Heart left ventricle (tissue), 16 donors: ENCODE measurements at places on chromosomes 7 and 10. TPM values are rescaled to one million over a fixed set of nuclear protein-coding genes. Genes with fewer than 3 reads are reported as not detected.

The NUDT13 gene
- total RNA-seq: 3.2 TPM

The AGBL3 gene
- 0.63 TPM for total RNA-seq

The PTF1A gene
- not detected for total RNA-seq

The FAM24B gene
- total RNA-seq: 2.9 TPM

The NKX2-3 gene
- not detected for total RNA-seq

The CTAGE6 gene
- not detected for total RNA-seq

The GPR15LG gene
- not detected for total RNA-seq

The TMEM225B gene
- total RNA-seq: not detected

DNA sequence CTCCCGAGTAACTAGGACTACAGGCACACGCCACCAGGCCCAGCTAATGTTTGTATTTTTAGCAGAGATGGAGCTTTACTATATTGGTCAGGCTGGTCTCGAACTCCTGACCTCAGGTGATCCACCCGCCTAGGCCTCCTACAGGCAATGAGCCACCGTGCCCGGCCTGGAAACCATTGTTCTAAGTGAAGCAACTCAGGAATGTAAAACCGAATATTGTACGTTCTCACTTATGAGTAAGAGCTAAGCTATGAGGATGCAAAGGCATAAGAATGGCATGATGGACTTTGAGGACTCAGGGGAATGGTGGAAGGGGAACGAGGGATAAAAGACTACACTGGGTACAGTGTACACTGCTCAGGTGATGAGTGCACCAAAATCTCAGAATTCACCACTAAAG is 235.1 kb upstream of the AUTS2 start:
- no peak for DNase-seq

- no peak for DNase-seq
These were observed 31.4 kb downstream of the CCDC71L start for GRCh38 chr7:106629516-106629915.

DNA sequence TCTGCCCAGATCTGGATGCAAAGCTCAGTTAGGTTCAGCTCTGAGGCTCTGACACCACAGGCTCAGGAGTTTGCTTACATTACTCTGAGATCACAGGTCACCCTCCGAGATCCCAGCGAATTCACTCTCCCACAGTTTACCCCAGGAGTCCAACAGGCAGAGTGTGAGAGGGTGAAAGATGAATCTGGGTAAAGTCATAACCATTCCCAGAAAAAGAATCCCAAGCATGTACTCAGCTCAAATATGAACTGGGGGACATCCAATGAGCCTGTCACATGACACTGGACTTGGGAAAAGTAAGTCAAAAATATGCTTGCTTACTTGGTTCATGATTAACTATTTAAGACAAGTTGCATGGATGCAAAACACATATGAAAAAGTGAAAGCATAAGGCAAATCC is 110.3 kb upstream of the ARID5B start:
- DNase-seq: no peak

DNA sequence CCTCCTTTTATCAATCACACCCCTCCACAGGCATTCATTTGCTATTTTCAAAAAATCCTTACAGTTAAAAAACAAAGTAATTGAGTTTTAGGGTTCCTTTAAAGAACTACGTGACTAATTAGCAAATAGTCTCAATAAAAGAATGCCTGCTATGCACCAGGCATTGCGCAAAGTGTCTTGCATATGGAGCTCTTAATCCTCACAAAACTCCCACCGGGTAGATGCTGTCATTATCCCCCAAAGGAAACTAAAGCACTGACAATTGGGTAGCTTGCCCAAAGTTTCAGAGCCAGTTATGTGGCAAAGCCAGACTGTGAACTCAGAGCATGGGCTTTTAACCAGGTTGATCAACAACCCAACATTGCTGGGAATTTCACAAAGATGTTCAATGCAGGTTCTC is 305.7 kb downstream of the ELMO1 start:
- DNase-seq: no peak

DNA sequence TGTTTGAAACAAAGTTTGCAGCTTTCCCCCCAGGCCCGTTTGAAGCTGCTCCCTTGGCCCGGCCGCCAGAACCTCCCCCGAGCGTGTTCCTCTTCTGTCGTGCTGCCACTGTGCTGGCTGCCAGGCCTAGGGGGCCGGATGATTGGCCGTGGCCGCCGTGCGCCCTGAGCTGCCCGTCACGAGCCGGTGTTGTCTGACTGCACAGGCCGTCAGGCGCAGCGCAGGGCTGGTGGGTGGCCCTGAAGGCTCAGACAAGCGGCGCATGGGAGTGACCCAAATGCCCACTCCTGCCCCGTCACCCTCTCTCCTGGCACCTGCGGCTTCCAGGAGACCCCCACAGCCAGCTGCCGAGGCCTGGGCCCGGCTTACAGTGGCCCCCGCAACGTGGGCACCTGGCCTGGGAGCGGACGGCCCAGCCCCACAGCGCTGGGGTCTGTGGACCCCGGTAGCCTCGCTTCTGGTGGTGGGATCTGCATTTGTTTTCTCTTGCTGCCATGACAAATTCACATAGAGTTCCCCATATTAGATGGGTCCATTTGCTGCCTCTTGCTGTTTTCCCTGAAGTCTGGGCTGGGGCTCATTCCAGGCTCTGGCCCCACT is 13.1 kb downstream of the JAKMIP3 start:
- no peak for DNase-seq

DNA sequence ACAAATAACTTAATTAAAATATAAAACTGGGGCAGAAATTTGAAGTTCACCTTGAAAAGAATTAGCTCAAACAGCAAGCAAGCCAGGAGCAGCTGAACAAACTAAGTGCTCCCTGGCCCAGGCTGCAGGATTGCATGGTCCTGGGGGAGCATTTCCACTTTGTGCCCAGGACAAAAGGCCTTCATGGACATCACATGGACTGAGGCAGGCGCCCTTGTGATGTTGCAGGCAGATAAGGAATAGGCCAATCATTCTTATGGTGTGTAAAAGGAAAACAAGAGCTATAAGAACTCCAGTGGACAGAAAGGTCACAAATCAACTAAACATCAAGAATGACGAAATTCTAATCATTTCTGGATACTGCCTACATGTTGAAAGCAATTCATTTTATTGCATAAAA is 17.5 kb upstream of the TECTB start:
- no peak for DNase-seq

DNA sequence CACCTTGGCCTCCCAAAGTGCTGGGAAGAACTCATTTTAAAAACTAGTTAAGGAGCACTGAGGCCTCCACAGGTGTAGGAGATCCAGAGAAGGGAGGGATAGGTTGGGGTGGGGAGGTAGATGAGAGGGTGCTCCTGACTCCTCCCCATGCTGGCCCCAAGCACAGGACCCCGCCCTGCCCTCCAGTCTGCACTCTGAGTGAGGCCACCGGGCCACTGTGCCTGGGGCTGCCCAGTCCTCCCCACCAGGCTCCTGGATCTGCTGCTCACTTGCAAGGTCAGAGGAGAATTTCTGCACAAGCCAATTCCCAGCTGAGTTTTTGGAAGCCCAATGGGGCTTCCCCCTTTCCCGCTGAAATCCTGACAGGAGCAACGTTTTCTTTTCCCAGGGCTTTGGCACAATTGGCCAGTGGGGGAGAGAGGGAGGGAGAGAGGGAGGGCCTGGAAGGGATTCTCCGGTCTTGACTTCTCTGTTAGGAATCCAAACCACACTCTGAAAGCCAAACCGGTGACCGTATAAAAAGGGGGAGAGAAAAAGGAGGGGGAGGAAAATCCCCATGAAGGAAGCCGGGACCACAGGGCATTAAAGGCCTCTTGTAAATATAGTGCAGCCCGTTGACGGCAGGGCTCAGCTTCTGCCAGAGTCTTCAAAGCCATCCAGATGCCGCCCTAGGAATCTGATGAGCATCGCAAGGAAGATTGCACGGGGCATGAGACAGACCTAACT is 116.2 kb downstream of the SH3PXD2A start:
- no peak for DNase-seq

DNA sequence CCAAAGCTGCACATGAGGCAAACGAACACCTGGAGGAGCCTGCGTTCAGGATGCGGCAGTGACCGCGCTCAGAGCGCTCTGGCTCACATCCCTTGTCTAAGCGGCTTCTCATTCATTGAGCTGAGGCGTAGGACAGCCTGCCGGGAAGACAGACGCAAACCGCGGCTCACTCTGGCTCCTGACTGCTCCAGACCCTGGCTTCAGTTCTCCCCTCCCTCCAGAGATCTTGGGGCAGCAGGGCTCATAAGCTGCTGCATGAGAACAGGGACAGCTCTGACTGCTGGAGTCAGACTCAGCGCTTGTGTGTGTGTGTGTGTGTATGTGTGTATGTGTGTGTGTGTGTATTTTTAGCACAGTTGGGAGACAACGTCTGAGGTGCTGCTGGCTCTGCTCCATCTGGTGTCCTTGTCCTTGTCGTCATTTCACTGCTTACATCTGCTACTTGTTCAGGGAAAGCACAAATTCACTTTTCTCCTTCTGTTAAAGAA is 15.8 kb upstream of the LYZL2 start:
- DNase-seq: no peak

GRCh38 chr10:131820626-131821025 is 80.2 kb upstream of the PPP2R2D start:
- DNase-seq: no peak

DNA sequence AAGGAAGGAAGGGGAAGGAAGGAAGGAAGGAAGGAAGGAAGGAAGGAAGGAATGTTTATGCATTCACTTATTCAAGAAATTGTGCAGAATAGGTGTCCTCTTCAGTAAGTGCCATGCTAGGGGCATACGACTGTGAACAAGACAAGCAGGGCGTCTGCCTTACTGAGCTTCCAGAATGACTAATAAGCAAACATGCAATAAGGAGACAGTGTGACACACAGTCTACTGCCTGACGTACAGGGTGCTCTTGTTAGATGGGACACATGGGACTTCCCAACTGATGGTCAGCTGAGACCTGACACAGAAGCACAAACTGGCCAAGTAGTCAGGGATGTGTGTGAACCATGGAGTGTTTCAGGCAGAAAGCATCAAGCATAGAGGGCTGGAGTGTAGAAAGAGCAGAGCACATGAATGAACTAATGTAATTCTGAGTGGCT is 18.2 kb downstream of the DNAJC12 start:
- no peak for DNase-seq

GRCh38 chr7:1611708-1612241 is 41.9 kb upstream of the PSMG3 start:
- DNase-seq: no peak
